ENCODE measurements at places on chromosomes 3 and 15. TPM values are rescaled to one million over a fixed set of nuclear protein-coding genes. Genes with fewer than 3 reads are reported as not detected.

- DNase-seq = no peak
- no peaks in the 10 kb centered on the region for H3K4me1 ChIP-seq
- no peaks in the 10 kb centered on the region for H3K36me3 ChIP-seq
- H3K27ac ChIP-seq = no peak overlapping the region
These were observed 75.6 kb upstream of the POU1F1 start for GRCh38 chr3:87351937-87352336.

The CCR1 gene
- 10.2 TPM for total RNA-seq

The SLC22A13 gene
- not detected for total RNA-seq

DNA sequence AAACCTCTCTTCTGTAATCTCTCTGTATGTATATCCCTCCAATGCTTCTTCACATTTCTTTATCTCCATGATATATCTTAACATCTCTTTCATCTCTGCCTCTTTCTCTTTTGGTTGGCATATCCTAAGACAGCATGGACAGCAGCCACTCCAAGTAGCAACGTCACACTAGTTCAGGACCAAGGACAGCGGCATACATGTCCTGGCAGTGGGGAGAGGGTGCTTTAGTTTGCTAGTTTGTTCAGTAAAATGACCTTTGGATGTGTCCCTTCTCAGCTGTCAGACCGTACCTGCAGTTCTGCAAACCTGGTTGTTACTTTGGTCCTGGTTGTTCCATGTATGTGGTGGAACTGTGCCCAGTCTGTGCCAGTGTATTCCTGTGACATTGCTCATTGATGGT, 225.6 kb upstream of the ROPN1 start:
- no peaks in the 10 kb centered on the region for H3K4me1 ChIP-seq
- H3K36me3 ChIP-seq = no peaks in the 10 kb centered on the region
- no peak overlapping the region for H3K4me3 ChIP-seq
- DNase-seq = peak; percentile 70

DNA sequence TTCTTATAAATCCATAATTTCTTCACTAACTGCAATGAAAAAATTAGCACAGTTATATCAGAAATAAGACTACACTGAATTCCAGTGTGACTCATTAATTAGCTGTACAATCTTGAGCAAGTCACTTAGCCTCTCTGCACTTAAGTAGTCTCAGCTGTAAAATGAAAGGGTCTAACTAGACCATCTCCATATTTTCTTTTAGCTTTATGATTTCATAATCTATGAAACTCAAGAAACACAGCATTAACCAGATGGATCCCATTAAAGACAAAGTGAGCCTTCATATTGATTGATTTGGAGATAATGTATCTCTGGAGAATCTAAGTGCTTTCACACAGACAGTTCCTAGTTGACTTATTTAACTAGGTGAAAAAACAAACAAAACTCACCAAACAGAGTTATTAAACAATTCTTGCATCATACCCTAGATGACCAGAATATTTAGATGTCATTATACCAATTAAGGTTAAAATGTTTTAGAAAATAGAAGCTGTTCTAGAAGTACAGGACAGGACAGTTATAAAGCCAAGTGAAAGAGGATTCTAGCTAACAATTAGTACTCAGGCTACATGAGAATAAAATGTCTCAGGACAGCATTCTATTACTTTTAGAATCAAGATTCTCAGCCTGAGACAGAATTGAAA, 11.2 kb downstream of the CSNK1G1 start:
- H3K27me3 ChIP-seq = no peaks in the 10 kb centered on the region
- no peak overlapping the region for H3K27ac ChIP-seq
- H3K4me3 ChIP-seq = no peak overlapping the region
- no peaks in the 10 kb centered on the region for H3K4me1 ChIP-seq
- DNase-seq = no peak

- no peak overlapping the region for H3K4me3 ChIP-seq
- DNase-seq = no peak
- peaks cover 13% of the 10 kb centered on the region for H3K4me1 ChIP-seq
- no peaks in the 10 kb centered on the region for H3K27me3 ChIP-seq
- no peaks in the 10 kb centered on the region for H3K36me3 ChIP-seq
These were observed 24.6 kb downstream of the ITPR1 start for GRCh38 chr3:4517643-4518311.

The SPTBN5 gene
- total RNA-seq = 1.5 TPM

GRCh38 chr3:148924562-148924961, 59.5 kb downstream of the CPA3 start:
- H3K4me3 ChIP-seq = no peak overlapping the region
- no peak overlapping the region for H3K27ac ChIP-seq
- no peak for DNase-seq
- no peaks in the 10 kb centered on the region for H3K27me3 ChIP-seq

GRCh38 chr3:55641964-55642363, 154.9 kb upstream of the WNT5A start:
- no peak overlapping the region for H3K4me3 ChIP-seq
- H3K4me1 ChIP-seq = no peaks in the 10 kb centered on the region
- no peaks in the 10 kb centered on the region for H3K27me3 ChIP-seq
- H3K27ac ChIP-seq = no peak overlapping the region
- DNase-seq = no peak
- no peaks in the 10 kb centered on the region for H3K36me3 ChIP-seq

The CLDN16 gene
- not detected for total RNA-seq

GRCh38 chr15:60701261-60702019, 222.5 kb upstream of the ICE2 start:
- no peaks in the 10 kb centered on the region for H3K36me3 ChIP-seq
- no peak overlapping the region for H3K4me3 ChIP-seq
- no peak for DNase-seq
- H3K27ac ChIP-seq = no peak overlapping the region
- no peaks in the 10 kb centered on the region for H3K4me1 ChIP-seq

The FOXB1 gene
- total RNA-seq = not detected

Data from ascending aorta (tissue), 2 donors.